ENCODE measurements at places on chromosomes 2 and 18.

- DNase-seq: no peak
These were observed 122.2 kb upstream of the CCDC195 start for GRCh38 chr2:224838335-224838734.

DNA sequence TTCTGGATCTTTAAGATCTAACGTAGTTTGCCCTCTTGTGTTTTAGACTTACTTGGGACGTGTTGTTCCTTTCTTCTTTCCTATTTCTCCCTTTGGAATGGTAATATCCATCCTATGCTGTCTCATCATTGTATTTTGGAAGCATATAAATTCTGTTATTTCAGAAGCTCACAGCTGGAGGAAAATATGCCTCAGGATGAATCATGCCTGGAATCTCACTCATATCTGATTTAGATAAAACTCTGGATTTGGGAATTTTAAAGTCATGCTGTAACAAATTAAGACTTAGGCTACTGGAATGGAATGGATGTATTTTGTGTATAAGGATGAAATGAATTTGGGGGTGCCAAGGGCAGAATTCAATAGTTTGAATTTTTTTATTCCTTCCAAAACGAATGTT, 245.2 kb upstream of the GULP1 start:
- no peak for DNase-seq

GRCh38 chr2:29987146-29987545, 65.8 kb upstream of the ALK start:
- DNase-seq: no peak

DNA sequence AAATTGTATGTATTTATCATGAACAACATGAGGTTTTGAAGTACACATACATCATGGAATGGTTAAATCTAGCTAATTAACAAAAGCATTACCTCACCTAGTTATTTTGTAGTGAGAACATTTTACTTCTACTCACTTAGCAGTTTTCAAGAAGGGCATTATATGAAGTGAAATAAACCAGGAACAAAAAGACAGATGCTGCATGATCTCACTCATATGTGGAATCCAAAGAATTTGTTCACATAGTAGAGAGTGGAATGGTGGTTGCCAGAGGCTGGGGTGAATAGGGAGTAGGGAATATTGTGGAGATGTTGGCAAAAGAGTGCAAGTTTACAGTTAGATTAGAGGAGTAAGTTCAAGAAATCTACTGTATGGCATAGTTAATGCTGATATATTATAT, 292.0 kb downstream of the ASXL3 start:
- DNase-seq: no peak

- DNase-seq: no peak
These were observed 215.1 kb upstream of the TRIB2 start for GRCh38 chr2:12501469-12502158.
